ENCODE measurements at places on chromosomes 7 and 10. TPM values are rescaled to one million over a fixed set of nuclear protein-coding genes. Genes with fewer than 3 reads are reported as not detected.

GRCh38 chr10:77308084-77308732, 329.4 kb downstream of the KCNMA1 start:
- no peak for DNase-seq

The MBLAC1 gene
- 1.2 TPM for polyA plus RNA-seq

The ADCYAP1R1 gene
- 2.4 TPM for polyA plus RNA-seq

The SAP25 gene
- 9.7 TPM for polyA plus RNA-seq

- DNase-seq, result no peak
These were observed 432.6 kb downstream of the SDK1 start for GRCh38 chr7:3733541-3734140.

The GATA3 gene
- polyA plus RNA-seq, result 4.7 TPM

DNA sequence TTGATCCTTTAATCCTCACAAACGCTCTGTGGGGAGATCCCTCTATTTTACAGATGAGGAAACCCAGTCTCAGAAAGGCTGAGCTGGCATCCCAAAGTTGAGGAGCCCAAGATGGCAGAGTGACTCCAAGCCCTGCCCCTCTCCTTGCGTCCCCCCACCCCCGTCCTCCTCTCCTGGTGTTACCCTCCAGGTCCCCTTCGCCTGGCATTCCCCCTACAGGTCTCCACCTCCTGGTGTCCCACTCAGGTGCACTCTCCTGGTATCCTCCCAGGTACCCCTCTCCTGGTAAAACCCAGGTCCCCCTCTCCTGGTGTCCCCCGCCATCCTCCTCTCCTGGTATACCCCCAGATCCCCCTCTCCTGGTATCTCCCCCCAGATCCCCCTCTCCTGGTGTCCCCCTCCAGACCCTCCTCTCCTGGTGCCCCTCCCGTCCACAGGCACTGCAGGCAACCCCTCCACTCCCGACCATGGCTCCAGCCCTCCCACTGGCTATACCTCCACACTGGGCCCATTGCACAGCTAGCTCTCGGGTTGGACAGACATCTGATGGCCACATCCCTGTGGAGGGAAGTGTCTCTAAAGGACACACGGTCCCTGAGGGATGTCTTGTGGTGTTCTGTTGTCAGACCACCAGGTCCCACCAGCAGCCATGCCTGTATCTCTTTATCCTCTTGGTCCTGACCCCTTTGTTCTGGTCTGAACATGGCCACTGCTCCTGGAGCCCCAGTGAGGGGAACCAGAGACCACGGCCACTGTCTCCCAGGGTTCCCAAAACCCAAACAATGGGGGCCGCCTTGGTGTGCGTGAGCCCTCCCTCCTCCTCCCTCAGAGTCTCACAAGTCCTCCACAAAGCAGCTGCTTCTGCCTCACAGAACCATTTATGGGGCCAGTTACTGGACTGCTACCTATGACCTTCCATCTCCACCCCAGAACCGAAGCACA, 37.2 kb downstream of the CALML3 start:
- peak; percentile 37 for DNase-seq

GRCh38 chr7:50733552-50733951, 49.1 kb downstream of the GRB10 start:
- DNase-seq, result no peak

- DNase-seq, result no peak
These were observed 210.0 kb downstream of the WDR37 start for GRCh38 chr10:1266033-1266802.

The RINT1 gene
- polyA plus RNA-seq, result 28.6 TPM

DNA sequence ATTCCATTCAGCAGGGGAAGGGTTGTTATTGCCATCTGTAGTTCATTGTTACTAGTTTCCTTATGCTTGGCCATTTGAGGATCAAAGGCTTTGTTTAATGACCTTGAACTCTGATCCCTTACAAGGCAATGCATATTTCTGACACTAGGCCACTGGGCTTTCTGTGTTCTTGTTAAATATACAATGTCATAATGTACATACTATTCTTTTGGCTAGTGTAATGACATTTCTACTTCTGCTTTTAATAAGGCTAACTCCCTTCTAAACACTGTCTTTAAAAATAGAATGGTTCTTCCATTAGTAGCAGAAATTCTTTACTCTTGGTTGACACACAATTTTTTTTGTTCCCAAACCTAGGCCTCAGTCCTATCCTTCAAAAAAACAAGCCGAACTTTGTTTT, 86.6 kb downstream of the BBS9 start:
- DNase-seq, result no peak

DNA sequence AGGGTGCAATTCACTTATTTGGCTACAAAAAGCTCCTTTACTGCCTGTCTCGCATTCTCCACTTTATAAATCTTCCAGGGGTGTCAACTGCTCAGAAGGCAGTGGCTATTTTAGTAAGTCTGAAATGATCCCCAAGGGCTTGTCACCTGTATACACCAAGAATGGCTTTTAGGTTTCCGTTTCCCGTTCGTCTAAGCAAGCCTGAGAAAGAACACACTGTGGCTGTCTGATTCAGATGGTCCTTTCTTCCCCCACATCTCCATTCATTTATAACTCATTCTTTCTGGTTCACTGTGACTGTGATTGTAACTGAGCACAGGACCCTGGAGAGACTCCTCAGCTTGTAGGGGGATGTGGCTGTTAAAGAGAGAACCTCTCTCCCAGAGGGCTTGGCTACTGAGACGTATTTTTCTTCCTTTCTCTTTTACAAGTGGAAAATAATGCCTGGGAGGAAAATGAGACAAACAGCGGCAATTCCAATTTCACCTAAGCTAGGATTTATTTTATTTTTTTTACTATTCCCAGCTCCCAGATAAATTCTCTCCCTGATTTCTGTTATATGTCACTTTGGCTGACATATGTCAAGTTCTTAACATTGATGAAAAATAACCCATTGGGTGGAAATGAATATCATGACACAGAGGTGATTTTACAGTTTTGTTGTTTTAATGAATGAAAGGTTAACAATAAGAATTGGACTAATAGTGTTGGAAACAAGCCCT, 129.3 kb downstream of the FAM107B start:
- no peak for DNase-seq

The MRC1 gene
- polyA plus RNA-seq, result 19.4 TPM

The ATXN7L1 gene
- polyA plus RNA-seq, result 13.9 TPM

The GRID2IP gene
- 0.93 TPM for polyA plus RNA-seq

The PEX1 gene
- 44.5 TPM for polyA plus RNA-seq

DNA sequence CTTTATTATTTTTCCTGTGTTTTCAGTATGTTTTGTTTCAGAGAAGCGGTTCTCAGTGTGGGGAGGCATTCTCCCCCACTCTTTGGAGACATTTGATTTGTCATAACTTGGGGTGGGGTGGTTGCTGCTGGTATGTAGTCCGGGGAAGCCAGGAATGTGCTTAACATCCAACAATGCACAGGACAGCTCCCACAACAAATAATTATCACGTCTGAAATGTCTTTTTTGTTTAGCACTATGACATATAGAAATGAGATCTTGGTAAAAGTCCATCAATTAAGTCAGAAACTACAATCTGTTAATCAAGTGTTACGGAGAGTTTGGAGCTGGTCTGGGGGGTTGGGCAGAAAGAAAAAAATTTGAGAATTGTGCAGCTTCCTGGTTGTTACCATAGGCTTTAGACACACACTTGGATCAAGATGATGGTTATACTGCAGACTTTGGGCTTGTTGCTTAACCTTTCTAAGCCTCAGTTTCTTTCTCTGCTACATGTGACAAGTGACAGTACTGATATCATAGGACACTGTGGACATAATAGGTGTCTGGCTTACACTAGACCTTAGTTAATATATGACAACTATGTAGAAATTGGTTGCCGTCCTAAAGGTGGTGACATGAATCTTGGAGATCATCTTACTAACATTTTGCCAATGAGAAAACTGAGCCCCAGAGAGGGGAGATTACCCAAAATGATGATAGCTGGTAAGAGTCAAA, 113.7 kb downstream of the LRMDA start:
- DNase-seq, result peak; percentile 63

GRCh38 chr7:19304086-19304485, 158.9 kb upstream of the FERD3L start:
- no peak for DNase-seq

DNA sequence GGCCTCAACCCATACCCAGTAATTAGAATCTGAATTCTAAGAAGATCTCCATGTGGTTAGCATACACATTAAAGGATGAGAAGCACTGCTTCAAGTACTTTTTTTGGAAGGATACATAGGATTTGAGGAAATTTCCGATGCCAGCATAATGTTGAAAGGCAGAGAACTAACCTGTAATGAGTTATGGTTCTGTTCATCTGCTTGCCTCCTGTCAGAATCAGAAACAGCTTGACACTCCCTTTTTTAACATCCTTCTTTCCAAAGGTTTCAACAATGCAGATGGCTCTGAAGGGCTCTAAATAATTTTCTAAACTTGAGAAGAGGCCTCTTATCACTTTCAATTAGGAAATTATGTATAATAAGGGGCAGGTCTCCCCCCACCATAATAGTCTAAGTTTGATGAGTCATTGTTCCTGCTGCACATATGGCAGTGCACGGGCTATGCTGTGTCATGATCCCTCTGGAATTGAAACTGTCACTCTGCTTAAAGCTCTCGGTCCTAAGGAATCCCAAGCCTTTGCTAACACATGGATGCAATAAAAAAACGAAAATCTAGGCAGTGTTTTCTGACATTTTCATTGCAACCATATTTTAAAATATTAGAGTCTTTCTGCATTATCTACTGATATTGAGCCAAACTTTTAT, 291.2 kb upstream of the FZD1 start:
- DNase-seq, result no peak

The TMEM139 gene
- polyA plus RNA-seq, result 7.7 TPM

- no peak for DNase-seq
These were observed 66.9 kb upstream of the ARHGAP21 start for GRCh38 chr10:24790599-24790998.

GRCh38 chr7:2201686-2202360, 30.9 kb downstream of the MAD1L1 start:
- no peak for DNase-seq

Measured in left lung (tissue), 14 donors.